ENCODE measurements at places on chromosomes 12 and 14.

- DNase-seq: no peak
Measured at GRCh38 chr12:49907352-49907751, 3.7 kb upstream of the FAIM2 start.

- no peak for DNase-seq
Measured at GRCh38 chr12:14803830-14804160, 325 bp downstream of the C12orf60 start.

- DNase-seq: no peak
Measured at GRCh38 chr12:26828280-26829073, 4.5 kb downstream of the ITPR2 start.

GRCh38 chr14:23580152-23580926 lies 1.7 kb upstream of the JPH4 start:
- DNase-seq: no peak

GRCh38 chr12:29672580-29672979 lies 111.2 kb downstream of the TMTC1 start:
- no peak for DNase-seq

DNA sequence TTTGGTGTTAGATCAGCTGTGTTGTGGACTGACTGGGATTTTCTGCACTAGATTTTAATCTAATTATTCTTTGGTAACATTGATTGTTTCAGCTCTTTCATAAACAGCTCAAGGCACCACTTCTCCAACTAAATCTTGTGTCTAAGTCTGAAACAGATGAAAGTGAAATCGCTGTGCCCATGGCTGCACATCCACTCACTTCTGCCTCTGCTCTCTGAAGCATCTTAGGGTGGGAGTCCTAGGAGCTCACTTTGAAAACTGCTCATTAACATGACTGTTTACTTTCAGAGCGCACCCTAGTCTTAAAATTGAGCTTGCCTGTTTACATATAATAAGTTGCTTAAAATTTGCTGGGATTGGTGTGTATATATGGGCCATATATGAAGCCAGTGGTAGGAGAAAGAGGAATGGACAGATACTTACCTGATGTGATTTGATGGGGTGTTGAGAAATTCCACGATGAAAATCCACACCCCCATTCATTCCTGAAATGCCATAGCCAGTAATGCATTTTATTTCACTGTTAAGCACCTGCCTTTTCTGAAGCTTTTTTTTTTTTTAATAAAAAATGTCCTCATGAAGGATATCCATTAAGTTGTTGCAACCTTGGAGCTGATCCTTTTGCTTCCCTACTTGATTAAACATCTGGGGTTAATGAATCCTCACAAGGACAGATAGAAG lies 52.8 kb downstream of the PPFIBP1 start:
- DNase-seq: no peak

GRCh38 chr12:53974084-53975063 lies at the start of gene HOTAIR:
Gene HOTAIR, minus strand, starts transcription at chr12:53974954.
- DNase-seq: no peak

- no peak for DNase-seq
Measured at GRCh38 chr14:23126548-23127278, 7.7 kb upstream of the CEBPE start.

DNA sequence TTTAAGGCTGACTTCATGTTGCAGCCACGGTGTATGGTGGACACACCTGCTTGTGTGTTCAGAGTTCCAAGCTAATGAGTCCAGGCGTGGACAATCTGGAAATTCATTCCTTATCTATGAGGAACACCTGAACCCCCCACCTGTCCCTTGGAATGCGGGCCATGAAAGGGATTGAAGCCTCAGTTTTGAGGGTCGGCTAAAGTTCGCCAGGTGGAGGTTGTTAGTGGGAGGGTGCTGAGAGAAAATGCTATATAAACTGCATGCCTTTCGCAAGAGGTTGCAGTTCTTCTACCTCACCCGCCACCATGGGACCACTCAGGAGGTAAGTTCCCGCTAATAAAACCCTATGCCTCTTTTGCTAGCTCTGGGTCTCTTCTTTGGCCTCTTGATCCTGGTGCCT lies 348.0 kb downstream of the BCL11B start:
- no peak for DNase-seq

- DNase-seq: peak; percentile 22
Measured at GRCh38 chr14:94079891-94080620, 946 bp downstream of the DDX24 start.

- DNase-seq: no peak
Measured at GRCh38 chr14:100587086-100587762, at the start of gene BEGAIN. Gene BEGAIN, minus strand, starts transcription at chr14:100587417. Its CDS starts 127 bp downstream, at chr14:100587290.

DNA sequence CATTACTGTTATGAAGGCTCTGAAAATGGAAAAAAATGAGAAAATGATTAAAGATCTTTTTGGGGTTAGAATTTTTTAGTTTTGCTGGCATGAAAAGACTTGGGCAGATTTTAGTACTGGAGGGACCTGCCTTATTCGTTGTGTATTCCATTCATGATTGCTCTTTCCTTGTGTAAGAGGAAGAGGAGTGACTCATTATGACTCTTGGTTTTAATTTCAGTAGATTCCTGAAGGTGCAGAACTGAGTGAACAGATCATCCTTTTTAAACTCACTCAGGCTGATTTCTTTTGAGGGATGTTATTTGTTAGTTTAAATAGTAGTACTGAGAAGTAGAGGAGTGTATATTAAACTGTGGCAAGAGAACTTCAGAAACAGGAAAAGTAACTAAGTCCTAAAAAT lies 41.6 kb downstream of the AKAP6 start:
- no peak for DNase-seq

- DNase-seq: no peak
Measured at GRCh38 chr14:46940611-46941010, 289.0 kb upstream of the RPL10L start.

DNA sequence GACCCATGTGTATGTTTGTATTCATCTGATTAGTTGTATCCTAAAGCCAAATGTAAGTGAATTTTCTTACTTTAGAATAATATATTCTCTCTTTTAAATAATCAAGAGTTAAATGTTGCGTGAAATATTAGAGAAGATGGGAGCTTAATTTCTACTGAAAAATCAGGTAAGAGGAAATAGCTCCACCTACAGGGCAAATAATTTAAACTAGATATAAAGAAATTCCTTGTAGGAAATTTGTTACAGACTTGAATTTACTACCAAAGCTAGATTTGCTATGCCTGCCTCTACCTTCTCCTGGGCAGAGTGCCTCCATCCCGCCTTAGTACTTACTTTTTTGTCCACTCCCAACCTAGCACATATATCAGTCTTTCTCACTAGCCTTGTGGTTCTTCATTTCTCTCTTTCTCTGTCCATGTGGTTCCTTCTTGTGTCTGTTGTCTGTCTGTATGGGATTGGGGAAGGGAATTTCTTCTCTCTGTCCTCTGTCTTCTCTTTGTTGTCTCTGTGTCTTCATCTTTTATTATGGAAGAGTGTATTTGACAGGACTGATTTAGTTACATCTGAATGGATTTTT lies 44.7 kb downstream of the PALS1 start:
- peak; percentile 12 for DNase-seq

GRCh38 chr14:83706231-83706954 lies 1823.6 kb upstream of the FLRT2 start:
- no peak for DNase-seq

DNA sequence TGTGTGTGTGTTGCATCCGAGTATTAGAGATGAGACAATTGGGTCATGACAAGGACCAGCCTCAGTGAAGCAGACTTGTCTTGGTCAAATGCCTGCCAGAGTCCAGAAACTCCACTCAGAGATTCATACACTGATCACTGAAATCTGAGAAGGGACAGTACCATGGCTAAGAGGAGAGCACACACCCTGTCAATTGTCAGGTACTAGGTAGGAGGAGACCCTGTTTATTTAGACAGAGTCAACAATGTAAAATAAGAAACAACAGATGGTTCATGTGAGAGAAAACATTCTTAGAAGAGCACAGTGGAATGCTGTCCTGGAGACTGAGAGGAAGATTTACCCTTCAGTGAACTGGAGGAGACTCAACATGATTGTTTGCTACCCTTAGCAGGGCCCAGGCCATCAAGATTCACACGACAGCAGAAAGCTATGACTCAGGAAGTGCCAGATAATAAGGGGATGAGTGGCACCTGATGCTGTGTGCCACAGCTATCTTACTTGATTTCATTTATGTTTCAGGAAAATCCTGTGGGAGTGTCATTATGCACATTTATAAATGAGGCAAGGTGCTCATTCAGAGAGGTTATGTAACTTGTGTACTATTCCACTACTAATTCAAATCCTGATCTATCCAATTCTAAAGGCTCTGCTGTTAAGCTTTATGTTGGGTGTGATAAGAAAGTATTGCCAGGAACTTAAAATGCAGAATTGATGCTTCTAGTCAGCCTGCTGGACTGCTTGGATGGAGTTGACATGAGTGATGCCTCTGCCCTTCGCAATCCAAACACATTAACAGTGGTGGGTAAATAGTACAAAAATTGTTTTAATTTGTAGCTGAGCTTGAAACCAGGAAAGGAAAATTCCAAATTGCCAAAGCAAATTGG lies 136.6 kb upstream of the NEDD1 start:
- no peak for DNase-seq

DNA sequence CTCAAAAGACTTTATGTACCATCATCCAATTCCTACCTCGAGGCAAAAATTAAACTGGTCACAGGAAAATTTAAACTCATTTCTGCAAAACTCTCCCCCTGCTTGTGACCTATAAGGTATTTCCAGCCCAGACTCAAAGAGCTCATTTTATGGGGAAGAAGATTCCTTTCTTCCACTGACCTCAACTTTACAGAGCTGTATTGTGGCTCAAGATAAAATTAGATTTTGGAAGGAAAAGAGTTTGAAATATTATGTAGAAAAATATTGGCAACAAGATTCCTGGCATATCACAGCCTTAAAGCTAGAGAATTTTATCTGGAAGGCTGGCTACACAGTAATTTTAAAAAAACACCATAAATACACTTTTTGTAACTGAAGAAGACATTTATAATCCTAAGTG lies 91.7 kb downstream of the STXBP6 start:
- DNase-seq: no peak

- DNase-seq: no peak
Measured at GRCh38 chr12:24839268-24839791, 109.6 kb downstream of the BCAT1 start.

GRCh38 chr12:57461917-57462250 lies 2.3 kb downstream of the GLI1 start:
- no peak for DNase-seq

DNA sequence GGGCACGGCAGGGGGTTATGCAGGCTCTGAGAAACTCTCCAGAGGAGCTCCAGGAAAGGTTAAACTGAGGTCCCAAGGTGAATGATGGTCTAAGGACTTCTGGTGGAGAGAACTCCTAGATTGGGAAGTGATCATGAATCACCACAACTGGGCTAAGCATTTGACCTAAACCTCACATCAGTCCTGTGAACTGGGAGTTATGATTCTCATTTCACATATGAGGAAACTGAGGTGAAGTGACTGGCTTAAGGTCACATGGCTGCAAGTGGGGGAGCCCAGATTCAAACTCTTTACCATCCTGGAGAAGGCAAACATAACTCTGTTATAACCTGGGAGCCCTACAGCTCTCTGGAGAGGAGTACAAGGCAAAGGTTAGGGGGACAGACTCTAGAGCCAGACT lies 4.2 kb downstream of the RARG start:
- DNase-seq: no peak

- peak; percentile 56 for DNase-seq
Measured at GRCh38 chr14:63853831-63854293, 1.1 kb downstream of the SYNE2 start.

GRCh38 chr14:101562659-101563351 lies 1.5 kb downstream of the DIO3 start:
- DNase-seq: no peak

DNA sequence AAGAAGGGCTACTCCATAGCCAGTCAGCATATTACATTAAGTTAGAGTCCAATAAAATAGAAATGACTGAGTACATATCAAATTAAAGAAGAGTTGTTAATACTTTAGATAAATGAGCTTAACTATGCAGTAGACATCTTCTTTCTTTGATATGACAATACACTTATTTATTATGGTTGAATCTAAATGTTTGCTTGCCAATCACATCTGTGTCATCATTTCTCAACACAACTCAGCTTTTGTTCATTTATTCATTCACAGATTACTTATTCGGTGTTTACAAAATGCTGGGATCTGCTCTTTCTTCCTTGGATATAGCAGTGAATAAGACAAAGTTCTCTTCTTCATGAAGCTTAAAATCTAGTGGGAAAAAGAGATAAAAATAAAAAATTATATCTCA lies 614.6 kb upstream of the ATP2B1 start:
- no peak for DNase-seq

- DNase-seq: no peak
Measured at GRCh38 chr12:44127966-44128710, 292.3 kb downstream of the TMEM117 start.

GRCh38 chr12:71752891-71753290 lies 1.8 kb upstream of the RAB21 start:
- no peak for DNase-seq

- no peak for DNase-seq
Measured at GRCh38 chr12:62700091-62700880, 233.7 kb downstream of the MON2 start.

GRCh38 chr12:129540249-129540648 lies 363.6 kb downstream of the TMEM132D start:
- no peak for DNase-seq

GRCh38 chr12:93740751-93741150 lies 63.6 kb downstream of the CRADD start:
- no peak for DNase-seq

DNA sequence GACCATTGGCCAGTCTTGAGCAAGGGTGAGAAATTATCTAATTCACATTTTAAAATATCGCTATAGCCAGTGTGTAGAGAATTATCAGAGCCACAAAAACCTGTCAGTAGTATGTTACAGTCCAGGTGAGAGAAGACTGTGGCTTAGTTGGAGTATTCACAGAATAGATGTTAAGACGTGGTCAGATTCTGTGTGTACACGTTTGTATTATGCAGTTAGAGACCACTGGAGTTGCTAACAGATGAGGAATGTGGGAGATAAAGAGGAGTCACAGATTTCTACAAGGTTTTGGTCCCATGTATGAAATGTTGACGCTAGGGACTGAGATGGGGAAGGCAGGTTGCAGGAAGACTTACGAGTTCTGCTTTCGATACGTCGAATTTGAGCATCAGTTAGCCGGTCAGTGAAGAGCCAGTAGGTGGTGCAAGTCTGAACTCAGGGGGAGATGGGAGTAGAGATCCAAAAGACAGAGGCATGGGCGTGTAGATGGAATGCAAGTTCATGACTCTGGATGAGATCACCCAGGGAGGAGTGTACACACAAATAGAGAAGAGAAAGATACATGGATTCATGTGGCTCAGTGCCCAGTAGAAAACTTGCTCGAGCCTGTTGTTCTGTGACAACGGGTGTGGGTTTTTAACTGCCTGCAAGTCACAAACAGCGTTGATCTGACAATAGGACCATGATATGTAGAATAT lies 114.8 kb upstream of the FLRT2 start:
- DNase-seq: no peak

DNA sequence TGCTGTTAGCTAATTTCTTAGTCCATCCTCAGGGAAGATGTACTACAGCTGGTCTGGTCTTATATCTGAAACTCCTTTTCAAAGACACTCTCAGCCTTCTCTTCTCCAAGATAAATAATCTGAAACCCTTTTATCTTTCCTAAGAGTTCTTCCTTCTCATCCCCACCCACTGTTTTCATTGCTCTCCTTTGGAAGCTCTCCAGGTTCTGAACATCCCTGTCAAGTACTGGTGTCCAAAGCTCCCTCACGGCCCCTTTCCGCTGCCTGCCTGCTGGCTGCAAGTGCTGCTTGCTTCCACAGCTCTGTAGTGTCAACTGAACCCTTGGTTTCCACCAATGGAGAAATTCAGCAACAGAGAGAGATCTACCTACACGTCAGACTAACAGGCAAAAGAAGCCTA lies 6.6 kb upstream of the SLC6A13 start:
- no peak for DNase-seq

GRCh38 chr12:57983858-57984505 lies 42.6 kb downstream of the ATP23 start:
- DNase-seq: no peak

Measured in central memory CD4-positive, alpha-beta T cell (primary cell).